ENCODE measurements at places on chromosomes 6 and 20.

- no peak for DNase-seq
Observed at GRCh38 chr6:2725999-2726567, 24.6 kb downstream of the MYLK4 start.

- no peak for DNase-seq
Observed at GRCh38 chr6:111070105-111071005, 16.9 kb upstream of the SLC16A10 start.

- DNase-seq, result no peak
Observed at GRCh38 chr6:146426516-146426915, 117.1 kb upstream of the RAB32 start.

- no peak for DNase-seq
Observed at GRCh38 chr20:62228982-62229545, 9.0 kb upstream of the HRH3 start.

DNA sequence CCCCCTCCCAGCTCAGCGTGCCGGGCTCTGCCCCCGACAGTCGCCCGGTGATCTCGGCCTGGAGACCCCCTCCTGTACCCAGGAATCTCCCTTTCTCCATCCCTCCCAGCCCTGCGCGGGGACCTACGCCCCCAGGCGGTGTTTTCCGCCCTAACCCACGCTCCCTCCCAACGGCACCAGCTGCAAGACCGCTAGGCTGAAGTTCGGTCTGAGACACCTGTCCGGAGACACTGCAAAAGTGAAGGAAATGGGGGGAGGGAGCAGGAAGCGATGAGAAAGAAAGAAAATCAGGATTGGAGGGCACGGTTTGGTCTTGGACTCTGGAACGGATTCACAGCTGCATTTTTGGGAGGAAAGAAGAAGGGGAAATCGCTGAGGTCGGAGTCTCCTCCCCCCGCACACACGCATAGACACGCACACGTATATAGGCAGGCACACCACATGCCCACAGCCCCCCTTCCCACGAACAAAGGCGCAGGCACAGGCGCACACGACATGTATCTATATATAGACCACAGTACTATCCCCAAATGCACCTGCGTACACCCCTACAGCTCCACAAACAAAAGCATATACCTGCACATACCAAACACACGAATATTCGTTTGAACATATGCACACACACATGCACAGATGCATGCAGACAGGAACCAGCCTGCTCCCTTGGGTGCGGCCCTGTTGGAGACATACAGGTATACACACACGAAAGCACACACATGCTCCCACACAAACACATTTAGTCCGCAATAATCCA, 1.0 kb downstream of the SLC32A1 start:
- no peak for DNase-seq

GRCh38 chr20:64010711-64011237, 25.2 kb upstream of the C20orf204 start:
- DNase-seq, result no peak

DNA sequence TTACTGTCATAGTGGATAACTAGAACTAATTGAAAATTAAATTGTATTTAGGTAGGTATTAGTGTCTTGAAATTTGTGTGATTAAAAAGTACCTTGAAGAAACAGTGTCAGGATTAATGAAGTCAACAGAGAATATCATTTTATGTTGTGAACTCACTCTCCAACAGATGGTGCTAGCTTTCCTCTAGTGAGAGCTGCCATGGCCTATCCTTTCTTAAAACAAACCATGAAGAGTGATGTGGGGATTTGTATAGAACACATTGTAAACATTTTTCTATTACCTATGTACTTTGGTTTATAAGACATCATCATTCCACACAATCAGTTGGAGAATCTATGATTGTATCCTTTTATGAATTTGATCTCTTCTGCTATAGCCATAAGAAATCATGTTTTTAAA, 4.8 kb upstream of the SRSF12 start:
- no peak for DNase-seq

DNA sequence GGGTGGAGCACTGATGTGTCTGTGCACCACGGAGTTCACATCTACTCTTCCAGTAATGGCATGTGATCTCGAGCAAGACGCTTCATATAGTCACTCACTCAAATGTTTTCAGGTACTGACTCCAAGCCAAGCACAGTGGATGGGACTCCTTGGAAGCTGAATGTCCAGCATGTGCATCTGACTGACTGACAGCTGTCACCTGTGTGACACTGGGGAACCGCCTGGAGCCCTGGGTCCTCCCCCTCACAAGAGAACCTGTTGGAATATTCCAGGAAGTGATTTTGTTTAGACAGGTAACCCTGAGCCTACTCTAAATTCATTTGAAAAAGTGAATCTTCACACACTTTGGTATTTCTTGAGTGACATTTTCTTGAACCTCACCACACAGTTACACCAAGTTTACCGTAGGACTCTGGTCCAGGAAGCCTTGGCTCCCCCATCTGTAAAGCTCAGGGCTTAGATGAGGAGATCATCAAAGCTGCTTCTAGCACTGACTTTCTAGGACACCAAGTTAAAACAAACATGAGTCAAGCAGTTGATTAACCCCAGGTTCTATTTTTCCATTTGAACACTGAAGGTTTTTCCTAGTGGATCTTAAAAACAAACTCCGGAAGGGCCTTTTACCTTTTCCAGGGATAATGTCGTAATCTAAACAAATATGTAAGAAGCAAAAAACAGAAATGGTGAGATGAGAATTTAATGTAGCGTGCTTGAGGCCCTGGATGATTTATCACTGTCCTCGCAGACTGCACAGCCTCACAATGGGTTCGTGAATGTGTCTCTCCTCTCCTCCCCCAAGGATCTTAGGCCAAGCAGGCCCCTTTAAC, 50.1 kb downstream of the EDN3 start:
- DNase-seq, result no peak

- no peak for DNase-seq
Observed at GRCh38 chr6:140372064-140372463, 997.6 kb upstream of the CITED2 start.

DNA sequence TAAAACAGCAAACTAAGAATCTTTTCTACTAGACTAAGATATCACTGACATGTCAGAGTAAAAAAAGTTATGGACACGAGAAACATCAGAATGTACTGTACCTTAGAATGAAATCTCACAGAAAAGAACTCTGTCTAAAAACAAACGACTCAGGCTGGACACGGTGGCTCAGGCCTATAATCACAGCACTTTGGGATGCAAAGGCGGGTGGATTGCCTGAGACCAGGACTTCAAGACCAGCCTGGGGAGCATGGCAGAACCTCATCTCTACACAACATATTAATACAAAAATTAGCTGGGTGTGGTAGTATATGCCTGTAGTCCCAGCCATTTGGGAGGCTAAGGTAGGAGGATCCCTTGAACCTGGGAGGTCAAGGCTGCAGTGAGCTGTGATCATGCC, 122.6 kb downstream of the PRND start:
- DNase-seq, result no peak

All from stimulated activated CD4-positive, alpha-beta T cell treated with anti-CD3 and anti-CD28 coated beads, Interleukin-15, amount 100 ng/mL, for 1 hour (primary cell).